ENCODE measurements at places on chromosomes 2 and 18. TPM values are rescaled to one million over a fixed set of nuclear protein-coding genes. Genes with fewer than 3 reads are reported as not detected.
A peak's percentile ranks its signal among the peaks of the same experiment; 100 is the strongest.

MDH1B gene
- 0.86 TPM for total RNA-seq

EGR4 gene
- not detected for total RNA-seq

BCL11A gene
- 0.13 TPM for total RNA-seq

DNA sequence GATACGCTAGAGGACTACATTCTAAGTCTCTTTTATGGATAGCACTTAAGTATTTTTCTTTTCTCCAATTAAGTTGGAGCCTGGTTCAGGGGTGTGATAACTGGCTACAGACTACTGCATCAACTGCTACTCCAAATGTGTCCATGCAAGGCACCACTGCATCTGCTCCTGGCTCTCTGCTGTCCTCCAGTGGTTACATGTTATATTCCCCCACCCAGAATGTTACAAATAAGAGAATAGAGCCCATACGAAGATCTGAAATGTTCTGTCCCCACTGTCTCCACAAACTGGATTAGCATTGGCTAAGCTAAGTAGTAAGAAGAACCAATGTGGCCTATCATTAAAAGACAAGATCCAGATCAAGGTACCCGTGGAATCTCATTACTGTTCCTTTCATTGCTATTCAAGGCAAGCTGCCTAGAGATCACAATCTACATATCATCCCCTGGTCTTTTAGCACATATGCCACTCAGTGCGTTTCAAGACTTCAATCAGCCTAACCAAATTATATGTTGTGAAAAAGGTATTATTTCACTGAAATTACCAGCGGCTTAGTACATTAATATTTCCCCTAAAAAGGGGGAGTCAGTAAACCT is 308.3 kb upstream of the SLC8A1 start:
- peak; percentile 75 for DNase-seq

GRCh38 chr18:47737956-47738355 is 192.5 kb downstream of the SMAD2 start:
- no peak for DNase-seq

KHK gene
- total RNA-seq: 0.51 TPM

GRCh38 chr2:207288628-207289027 is 122.9 kb upstream of the KLF7 start:
- DNase-seq: no peak

- no peak for DNase-seq
Measured at GRCh38 chr18:26506012-26506411, 42.3 kb downstream of the KCTD1 start.

DNA sequence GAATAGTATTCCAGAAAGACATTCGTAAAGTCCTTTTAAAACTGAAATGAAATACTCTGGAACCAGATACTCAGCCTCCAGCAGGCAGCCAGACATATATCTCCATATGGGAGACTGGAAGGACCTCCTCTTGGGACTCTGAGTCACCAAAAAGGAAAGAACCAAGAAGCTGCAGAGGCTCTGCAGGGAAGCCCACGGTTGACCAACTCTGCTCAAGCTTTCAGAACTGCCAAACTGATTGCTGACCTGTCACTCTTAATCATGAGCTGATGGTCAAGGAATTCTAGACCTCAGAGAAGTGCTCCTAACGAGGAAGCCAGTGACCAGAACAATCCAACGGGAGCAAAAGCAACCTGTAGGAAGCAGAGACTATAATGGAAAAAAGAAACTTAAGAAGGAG is 434.7 kb downstream of the EIPR1 start:
- no peak for DNase-seq

GRCh38 chr18:46243095-46243494 is 138.9 kb downstream of the HAUS1 start:
- DNase-seq: no peak

DNA sequence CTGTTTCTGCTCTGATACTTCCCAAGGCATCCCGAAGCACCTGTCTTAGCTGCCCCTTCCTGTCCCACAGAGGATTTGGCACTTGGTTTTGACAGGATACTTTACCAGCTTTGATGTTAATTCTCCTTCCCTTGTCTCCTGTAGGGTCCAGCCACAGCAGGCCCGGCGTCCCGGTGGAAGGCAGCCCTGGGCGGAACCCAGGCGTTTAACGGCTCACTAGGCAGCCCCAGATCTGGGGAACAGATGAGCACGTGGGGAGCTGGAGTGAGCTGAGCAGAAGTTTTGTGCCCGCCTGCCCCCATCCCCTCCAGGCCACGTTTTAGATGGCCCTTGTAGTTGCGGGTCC is 11.4 kb downstream of the ANKRD23 start:
- no peak for DNase-seq

DNA sequence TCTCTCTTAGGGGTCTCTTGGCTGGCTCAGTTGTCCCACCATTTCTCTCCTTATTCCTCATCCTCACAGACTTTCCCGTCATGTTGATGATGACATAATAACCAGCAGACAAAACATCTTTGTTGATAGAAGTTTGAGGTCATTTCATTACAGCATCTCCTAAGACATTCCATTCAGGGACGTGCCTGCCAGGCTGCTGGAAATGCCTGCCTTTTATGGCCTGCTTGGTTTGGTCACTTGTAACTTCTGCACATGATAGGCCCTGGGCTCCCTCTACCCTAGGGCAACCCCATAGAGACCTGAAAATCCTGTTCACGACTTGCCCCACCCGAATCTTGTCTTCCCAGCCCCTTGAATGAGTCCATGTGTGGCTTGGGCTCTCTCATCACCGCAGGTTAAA is 81.7 kb downstream of the SDC1 start:
- no peak for DNase-seq

AFF3 gene
- not detected for total RNA-seq

DNA sequence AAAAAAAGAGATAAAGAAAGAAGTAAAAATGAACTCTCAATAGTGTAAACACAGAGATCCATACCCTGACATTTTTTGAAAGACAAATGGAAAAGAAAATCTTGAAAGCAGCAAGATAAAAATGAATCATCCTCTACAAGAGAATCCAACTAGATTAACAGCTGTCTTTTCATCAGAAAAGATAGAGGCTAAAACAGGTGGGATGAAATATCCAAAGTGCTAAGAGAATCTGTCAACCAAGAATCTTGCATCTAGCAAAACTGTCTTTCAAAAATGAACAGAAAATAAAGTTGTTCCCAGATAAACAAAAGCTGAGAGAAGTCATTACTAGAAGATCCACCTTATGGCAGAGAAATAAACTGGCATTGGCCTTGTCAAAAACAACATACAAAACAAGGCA is 117.3 kb upstream of the MAPRE2 start:
- peak; percentile 75 for DNase-seq

DNA sequence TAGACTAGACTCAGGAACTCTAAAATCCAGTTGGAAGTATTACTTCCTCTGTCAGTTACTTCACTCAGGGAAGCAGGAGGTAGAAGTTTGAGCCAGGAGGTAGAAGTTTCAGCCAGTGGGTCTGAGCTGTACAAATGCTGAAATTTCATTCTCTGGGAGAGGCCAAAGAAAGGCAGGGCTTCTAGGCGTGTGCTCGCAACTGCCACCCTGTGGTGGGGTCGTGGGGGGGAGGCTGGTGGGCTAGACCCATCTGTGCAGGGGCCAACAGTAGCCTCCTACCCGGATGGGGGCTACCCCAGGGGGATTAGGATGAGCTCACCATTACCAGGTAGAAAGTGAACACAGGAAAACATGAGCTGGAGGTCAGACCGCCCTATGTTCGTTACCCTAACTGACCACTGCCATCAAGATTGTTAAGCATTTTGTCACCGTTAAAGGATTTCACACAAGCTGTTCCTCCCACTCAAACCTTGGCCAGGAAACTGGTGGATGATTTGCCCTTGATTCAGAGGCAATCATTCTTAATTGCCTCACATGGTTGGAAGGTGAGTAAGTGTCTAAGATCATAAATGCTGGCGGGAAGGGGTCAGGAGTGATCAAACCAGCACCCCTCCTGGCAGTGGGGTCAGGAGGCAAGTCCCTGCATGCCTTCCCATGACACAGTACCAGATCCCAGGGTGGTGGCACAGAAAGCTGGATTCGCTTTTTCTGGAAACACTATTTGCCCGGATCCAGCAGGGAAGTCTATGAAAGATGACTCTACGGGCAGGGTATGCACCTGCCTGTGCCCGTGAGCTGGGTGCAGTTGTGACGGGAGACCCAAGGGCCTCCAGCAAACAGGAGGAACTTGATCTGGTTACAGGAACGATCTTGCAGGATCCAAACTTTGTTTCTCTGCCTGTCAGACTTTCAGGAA is 5.2 kb upstream of the FHL2 start:
- peak; percentile 98 for DNase-seq

Data from LHCN-M2 (cell line).